ENCODE measurements at places on chromosomes 16 and 17.
A peak's percentile ranks its signal among the peaks of the same experiment; 100 is the strongest.

DNA sequence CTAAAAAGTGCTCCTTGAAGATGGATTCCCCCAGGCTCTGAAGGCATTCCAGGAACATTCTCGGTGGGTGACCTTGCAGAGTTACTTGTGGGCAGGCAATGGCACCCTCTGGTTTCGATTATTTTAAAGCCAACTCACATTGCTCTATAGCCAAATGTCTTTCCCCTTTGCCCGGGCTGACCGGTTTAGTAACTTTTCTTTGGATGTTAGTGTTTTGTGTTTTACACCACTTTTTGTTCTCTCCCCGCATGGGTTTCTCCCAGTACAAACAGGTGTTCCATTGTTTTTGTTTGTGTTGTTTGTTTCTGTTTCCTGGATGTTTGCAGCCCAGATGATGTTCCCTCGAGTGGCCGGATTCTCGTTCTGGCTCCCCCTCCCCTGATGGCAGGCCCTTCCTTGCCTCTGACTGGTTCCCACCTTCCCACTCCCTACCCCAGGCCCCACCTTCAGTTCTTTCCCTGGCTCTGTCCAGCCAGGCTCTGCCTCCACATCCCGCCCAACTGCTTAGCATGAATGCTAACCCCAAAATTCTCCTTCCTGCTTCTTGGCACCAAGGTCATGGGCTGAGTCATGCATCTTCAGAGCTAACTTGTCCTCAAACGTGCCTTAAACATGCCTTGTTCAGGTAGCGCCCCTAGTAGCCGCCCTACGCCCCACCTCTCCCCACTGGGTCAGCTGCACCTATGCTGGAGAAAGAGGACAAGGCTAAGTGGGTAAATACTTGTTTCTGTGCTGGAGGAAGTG is 40.6 kb downstream of the ELAC2 start:
- DNase-seq, result no peak

GRCh38 chr16:14407786-14408399 is 222.2 kb downstream of the PARN start:
- DNase-seq, result no peak

DNA sequence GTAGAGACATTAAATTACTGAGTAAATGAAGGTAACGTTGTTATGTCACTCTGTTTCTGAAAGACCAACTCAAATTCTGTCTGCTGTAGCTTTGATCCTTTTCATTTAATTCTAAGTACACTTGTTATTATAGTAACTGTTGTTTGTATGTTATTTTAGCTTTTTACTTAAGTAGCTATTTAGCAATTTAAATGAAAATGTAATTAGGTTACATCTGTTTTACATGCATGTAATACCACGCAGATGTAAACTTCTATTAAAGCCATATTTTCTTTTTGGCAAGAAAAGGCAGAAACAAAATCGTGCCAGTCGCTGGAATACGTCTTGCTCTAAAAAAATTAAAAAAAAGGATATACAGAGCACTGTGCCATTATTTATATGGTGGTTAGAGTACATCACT is 282.8 kb downstream of the FTO start:
- DNase-seq, result no peak

- no peak for DNase-seq
These were observed 963.6 kb upstream of the GOT2 start for GRCh38 chr16:59697761-59698160.

DNA sequence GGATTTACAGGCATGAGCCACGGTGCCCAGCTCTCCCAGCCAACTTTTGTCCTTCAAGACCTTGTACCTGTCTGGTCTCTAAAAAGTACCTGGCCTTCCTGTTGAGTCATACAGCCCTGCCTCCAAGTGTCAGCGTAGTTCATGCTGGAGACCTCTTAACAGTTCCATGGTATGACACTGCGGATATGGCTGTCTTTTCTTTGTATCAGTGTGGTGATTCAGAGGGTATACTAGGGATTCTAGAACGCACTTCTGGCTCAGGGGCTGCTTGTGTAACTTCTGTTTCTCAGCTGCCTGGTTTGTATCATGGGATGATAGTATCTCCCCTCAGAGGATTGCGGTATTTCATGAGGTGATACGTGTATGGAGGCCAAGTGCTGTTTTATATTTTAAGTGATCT is 2.0 kb upstream of the TMEM11 start:
- DNase-seq, result no peak

GRCh38 chr16:28259091-28259780 is 33.1 kb upstream of the SBK1 start:
- DNase-seq, result no peak

GRCh38 chr17:1860978-1861377 is 31.2 kb downstream of the RPA1 start:
- DNase-seq, result no peak

DNA sequence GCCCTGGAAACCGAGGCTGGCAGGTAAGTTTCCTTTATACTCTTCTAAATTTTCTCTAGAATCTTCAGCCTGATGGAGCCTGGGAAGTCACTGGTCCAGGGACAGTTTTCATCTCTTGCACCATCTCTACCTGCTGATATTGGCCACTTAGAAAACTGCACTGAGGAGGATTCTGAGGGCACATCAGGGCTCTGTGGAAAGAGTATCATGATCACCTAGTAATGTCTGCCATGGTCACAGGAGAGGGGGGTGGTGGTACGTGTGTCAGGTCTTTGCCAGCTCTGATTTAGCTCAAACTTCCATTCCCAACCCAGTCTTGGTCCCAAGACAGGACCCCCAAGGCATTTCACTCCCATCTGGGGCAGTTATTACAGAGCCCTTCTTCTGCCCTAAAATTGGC is 35.2 kb upstream of the DOC2B start:
- DNase-seq, result no peak

DNA sequence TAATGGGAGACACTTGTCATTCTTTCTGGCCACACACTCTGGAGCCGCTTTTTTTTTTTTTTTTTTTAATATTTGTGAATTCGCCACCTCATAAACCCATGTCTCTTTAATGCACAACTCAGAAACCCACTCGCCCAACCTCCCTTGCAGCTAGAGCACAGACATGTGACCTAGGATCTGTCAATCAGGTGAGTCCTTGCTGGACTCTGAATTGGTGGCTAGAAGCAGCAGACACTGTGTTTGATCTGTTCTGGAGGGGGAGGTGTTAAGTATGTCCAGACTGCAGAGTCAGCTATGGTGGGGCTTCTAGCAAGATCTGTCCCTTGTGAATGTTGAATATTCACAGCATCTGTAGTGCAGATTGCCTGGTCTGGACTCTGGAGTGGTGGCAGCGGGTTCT is 112.1 kb downstream of the PRKCB start:
- no peak for DNase-seq

DNA sequence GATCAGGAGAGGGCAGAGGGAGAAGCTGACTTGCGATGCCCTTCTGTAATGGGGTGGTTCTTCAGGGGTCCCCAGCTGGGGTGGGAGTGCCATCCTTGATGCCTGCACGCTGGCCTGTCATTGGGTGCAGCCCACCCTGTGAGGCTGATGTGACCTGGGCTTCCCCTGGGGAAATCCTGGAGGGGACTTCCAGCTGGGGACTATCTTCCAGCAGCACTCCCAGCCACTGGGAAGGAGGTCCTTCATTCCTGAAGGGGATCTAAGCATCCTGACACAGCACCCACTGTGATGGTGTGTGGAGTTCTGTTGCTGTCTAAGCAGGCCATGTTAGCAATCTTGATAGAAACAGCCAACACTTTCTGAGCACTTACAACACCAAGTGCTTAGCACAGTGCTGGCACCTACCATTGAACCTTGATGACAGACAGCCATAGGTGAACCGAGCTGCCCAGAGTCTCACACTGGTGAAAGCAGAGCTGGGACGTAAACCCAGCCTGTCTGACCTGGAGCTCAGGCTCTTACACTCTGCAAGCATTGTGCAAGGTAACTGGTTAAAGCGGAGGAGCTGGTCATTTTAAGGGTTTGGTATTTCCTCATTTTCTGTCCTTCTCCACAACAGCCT is 211.3 kb downstream of the CCDC182 start:
- DNase-seq, result no peak

DNA sequence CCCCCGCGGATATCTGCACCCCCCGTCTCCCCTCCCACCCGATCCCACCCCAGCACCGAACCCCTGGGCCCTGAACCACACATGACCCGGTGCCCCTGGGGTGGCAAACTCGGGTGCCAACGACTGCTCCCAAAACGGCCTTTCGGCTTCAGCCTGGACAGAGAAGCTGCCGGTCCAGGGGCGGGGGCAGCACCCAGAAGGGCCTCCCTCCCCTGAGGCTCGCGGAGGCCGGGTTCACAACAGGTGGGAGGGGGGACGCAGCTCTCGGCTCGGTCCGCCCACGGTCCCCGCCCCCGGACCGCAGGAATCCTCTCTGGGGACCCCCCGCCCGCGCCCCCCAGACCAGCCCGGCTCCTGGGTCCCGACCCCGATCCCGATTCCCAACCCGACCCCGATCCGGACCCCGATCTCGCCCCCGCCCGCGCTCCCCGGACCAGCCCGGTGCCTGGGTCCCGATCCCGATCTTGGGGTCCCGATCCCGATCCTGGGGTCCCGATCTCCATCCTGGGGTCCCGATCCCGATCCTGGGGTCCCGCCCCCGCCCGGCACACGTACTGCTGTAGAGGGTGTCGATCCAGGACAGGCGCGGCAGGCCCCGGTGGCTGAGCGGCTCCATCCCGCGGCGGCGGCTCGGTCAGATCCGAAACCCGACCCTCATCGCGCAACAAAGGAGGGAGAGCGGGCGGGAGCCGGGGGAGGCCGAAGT is 516 bp downstream of the ABR start:
- DNase-seq, result peak; percentile 29

DNA sequence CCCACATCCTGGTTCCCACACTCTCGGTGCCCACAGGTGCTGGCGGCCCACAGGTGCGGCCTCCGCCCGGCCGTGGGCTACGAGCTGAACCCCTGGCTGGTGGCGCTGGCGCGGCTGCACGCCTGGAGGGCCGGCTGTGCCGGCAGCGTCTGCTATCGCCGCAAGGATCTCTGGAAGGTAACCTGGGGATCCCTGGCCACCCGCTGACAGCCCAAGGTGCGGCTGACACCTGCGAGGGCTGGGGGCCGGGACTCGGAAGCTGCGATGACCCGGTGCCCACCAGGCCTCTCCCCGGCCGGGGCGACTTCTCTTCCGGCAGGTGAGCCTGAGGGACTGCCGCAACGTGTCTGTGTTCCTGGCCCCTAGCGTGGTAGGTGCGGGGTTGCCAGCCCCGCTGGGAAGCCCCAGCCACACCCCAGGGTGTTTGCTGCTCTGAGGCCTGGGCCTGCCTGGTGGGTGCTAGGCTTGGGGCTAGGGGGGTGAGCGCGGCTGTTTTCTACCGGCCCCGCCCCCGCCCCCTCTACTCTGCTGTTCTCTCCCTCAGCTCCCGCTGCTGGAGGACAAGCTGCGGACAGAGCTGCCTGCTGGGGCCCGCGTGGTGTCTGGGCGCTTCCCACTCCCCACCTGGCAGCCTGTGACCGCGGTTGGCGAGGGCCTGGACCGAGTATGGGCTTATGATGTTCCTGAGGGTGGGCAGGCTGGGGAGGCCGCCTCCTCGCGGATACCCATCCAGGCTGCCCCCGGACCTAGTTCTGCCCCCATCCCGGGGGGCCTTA is 1.0 kb downstream of the ANTKMT start:
- DNase-seq, result no peak

DNA sequence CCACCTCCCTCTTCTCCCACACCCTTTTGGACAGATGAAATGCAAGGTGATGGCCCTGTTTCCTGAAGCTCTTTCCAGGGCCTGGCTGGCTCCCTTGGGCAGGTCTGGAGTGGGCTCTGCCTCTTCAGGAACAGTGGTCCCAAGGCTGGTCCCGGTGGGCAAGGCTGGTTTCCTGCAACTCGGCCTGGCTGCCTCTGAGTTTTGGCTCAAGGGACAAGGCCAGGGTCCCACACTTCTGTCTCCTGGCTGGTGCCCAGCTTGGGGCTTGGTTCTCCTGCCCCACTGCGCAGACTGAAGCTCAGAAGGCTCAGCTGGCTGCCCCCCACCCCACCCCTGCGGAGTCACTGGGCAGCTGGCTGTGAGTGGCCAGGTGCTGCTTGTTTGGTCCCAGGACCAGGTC is 3.8 kb upstream of the ACTG1 start:
- DNase-seq, result no peak

GRCh38 chr16:85093705-85094104 is 18.6 kb downstream of the CIBAR2 start:
- DNase-seq, result no peak

- no peak for DNase-seq
These were observed 37.7 kb downstream of the ZFHX3 start for GRCh38 chr16:73010150-73010676.

DNA sequence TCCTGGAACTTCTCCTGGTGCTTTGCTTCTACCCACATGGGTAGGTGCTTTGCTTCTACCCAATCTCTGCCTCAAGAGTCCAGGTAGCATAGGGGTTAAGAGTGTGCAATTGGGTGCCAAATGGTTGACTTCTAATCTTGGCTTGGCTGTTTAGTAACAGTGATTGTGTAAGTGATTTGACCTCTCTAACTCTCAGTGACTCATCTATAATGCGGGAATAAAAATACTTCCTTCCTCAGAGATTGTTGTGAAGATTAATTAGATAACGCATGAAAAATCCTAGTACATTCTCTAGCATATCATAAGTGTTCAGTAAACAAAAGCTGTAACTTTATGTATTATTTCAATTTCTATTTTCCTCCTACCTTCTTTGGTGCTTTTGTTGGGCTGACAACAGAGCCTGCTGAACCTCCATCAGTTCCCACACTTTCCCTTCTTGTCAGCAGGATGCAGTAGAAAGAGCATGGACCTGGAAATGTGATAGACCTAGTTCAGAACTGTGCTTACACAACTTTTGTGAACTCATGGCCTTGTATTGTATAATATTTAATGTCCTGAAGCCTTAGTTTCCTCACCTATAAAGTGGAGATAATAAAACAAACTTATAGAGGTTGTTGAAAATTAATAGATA is 72.9 kb upstream of the SMIM36 start:
- no peak for DNase-seq

DNA sequence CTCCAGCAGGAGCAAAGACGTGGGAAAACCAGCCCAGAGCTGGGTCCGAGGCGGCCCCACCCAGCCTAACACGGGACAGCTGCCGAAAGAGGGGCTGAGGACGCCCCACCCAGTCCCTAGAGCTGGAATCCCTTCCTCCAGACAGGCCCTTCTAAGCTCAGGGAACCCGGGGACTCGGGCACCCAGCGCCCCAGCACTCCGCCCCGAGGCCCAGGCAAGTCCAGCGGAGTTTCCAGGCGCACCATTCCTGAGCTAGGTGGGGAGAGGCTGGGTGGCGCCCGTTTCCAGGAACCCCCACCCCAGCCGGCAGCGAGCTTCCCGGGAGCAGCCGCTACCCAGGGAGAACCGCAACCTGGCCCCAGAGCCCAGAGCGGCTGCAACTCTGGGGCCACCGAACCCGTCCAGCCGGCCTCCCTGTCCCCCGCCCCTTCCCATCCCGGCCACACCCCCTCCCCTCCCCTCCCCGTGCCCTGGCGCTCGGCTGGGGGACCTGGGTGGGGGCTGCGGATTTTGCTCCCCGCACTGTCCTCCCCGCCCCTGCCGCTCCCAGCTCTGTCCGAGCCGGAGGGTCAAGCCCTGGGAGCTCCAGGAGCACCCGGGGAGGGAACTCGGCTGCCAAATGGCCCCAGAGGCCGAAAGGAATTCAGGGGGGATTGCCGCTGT is 536 bp downstream of the TMC6 start:
- peak; percentile 42 for DNase-seq

GRCh38 chr16:58000706-58001676 is at the start of gene USB1:
Gene USB1, plus strand, starts transcription at chr16:58001407. Its CDS starts 77 bp downstream, at chr16:58001484.
- DNase-seq, result peak; percentile 85

Data from CD4-positive, alpha-beta T cell treated with Interleukin-6 for 4 hours (primary cell).